Chondrocyte (in vitro differentiated cells): ENCODE measurements at places on chromosomes 2 and 18. TPM values are rescaled to one million over a fixed set of nuclear protein-coding genes. Genes with fewer than 3 reads are reported as not detected.

The PCARE gene
- not detected in 3 replicates for total RNA-seq

The RNF125 gene
- 0.51 to 0.87 TPM (median 0.60 TPM) in 3 replicates for total RNA-seq

The MYO3B gene
- total RNA-seq = not detected in 3 replicates

The LOXL3 gene
- 107 to 112 TPM (median 109 TPM) in 3 replicates for total RNA-seq

The RAB17 gene
- 0.25 to 0.95 TPM (median 0.68 TPM) in 3 replicates for total RNA-seq

The TRIM54 gene
- not detected in 3 replicates for total RNA-seq

The LHCGR gene
- not detected in 3 replicates for total RNA-seq

The LAMA3 gene
- total RNA-seq = 1.6 to 2.8 TPM (median 1.9 TPM) in 3 replicates

The FEV gene
- not detected in 3 replicates for total RNA-seq

The FAM98A gene
- 95.2 to 117 TPM (median 103 TPM) in 3 replicates for total RNA-seq

- H3K36me3 ChIP-seq = no peaks in the 10 kb centered on the region
- H3K27me3 ChIP-seq = no peaks in the 10 kb centered on the region
- H3K4me3 ChIP-seq = no peak overlapping the region
- H3K4me1 ChIP-seq = no peaks in the 10 kb centered on the region
- H3K27ac ChIP-seq = no peak overlapping the region
- DNase-seq = no peak
These were observed 109.8 kb downstream of the CCDC178 start for GRCh38 chr18:33330711-33331110.

DNA sequence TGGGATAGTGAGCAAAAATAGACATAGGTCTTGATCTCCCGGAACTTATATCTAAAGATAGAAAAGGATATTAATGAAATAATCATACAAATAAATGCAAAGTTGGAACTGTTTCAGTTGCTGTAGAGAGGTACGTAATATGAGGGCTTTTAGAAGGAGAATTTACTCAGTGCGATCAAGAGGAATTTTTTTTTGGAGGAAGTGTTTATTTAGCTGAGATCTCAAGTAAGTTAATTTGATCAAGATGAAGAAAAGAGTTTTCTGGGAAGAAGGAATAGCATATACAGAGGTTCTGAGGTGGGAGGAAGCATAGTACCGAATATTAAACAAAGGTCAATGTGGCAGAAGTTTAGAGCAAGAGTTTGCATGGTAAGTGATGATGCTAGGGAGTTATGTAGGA lies 11.3 kb downstream of the MBD5 start:
- H3K27me3 ChIP-seq = no peaks in the 10 kb centered on the region
- H3K4me3 ChIP-seq = no peak overlapping the region
- no peaks in the 10 kb centered on the region for H3K36me3 ChIP-seq

GRCh38 chr2:197115325-197115724 lies 188.8 kb upstream of the PGAP1 start:
- DNase-seq = no peak
- no peak overlapping the region for H3K27ac ChIP-seq
- H3K4me3 ChIP-seq = no peak overlapping the region
- peaks cover 5% of the 10 kb centered on the region for H3K36me3 ChIP-seq
- H3K27me3 ChIP-seq = no peaks in the 10 kb centered on the region

GRCh38 chr2:106701203-106702022 lies 184.6 kb downstream of the ST6GAL2 start:
- DNase-seq = no peak
- H3K4me1 ChIP-seq = no peaks in the 10 kb centered on the region
- H3K36me3 ChIP-seq = peaks cover 2% of the 10 kb centered on the region
- peaks cover 31% of the 10 kb centered on the region for H3K27me3 ChIP-seq
- H3K27ac ChIP-seq = no peak overlapping the region

GRCh38 chr18:4511166-4511565 lies 56.1 kb upstream of the DLGAP1 start:
- H3K4me3 ChIP-seq = no peak overlapping the region
- H3K27ac ChIP-seq = no peak overlapping the region
- H3K27me3 ChIP-seq = no peaks in the 10 kb centered on the region
- H3K4me1 ChIP-seq = no peaks in the 10 kb centered on the region
- no peak for DNase-seq

DNA sequence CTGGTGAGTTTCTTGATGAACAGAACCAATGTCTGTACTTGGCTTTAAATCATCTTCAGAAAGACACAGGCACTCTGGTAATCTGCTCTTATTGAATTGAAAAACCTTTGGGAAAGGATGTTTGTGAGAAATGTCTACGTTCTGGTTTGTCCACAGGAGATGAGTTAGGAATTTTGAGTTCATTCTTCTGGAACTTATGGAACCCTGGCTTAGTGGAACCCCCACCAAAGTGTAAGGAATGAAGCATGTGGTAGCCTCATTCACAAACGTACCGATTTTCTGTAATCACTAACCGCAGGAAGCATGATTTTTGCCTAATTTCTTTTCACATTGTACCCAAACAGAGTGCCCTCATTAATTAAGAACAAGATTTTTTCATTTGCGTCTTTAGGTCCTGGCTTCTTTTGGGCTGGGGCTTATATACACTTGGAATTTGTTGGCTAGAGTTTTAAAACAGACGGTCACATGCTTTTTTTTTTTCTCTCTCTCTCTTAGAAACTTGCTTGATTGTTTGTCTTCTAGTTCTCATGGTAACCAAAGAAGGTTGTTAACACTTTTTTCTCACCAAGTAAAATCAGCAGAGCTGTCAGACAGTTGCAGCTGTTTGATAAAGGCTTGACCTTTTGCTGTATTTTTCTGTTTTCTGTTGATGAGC lies 314.1 kb upstream of the THUMPD2 start:
- DNase-seq = no peak
- no peaks in the 10 kb centered on the region for H3K36me3 ChIP-seq
- no peak overlapping the region for H3K4me3 ChIP-seq
- peaks cover 46% of the 10 kb centered on the region for H3K4me1 ChIP-seq
- H3K27ac ChIP-seq = peak overlapping the region; percentile 50

- H3K36me3 ChIP-seq = peaks cover 1% of the 10 kb centered on the region
- DNase-seq = no peak
- no peak overlapping the region for H3K4me3 ChIP-seq
These were observed 33.0 kb downstream of the FHOD3 start for GRCh38 chr18:36330435-36331052.

DNA sequence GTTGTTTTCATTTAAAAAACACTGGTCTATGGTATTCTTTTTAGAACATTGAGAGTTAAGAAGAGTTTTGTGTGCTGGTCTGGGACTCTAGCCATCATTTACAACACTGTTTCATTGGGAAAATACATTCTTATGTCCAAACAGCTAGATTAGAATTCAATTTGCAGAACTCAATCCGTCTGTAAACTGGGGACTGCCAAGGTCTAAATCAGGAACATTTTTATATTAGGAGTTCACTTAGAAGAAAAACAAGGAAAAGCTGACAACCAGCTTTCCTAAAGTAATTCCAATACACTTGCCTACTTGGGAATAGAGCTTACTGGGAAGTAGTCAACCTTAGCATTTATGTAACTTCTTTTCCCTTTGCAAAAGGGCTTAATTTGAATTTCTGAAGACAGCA lies 91.5 kb upstream of the RNF152 start:
- H3K4me1 ChIP-seq = peaks cover 40% of the 10 kb centered on the region
- peaks cover 3% of the 10 kb centered on the region for H3K36me3 ChIP-seq
- H3K4me3 ChIP-seq = no peak overlapping the region
- no peaks in the 10 kb centered on the region for H3K27me3 ChIP-seq

GRCh38 chr2:189519631-189520387 lies 60.8 kb downstream of the SLC40A1 start:
- DNase-seq = no peak
- H3K27me3 ChIP-seq = no peaks in the 10 kb centered on the region
- peaks cover 2% of the 10 kb centered on the region for H3K36me3 ChIP-seq
- peaks cover 30% of the 10 kb centered on the region for H3K4me1 ChIP-seq
- H3K4me3 ChIP-seq = no peak overlapping the region
- no peak overlapping the region for H3K27ac ChIP-seq

GRCh38 chr2:23662941-23663920 lies 263.7 kb downstream of the ATAD2B start:
- no peak for DNase-seq
- H3K36me3 ChIP-seq = peaks cover 2% of the 10 kb centered on the region
- no peak overlapping the region for H3K4me3 ChIP-seq
- H3K27me3 ChIP-seq = no peaks in the 10 kb centered on the region
- H3K27ac ChIP-seq = no peak overlapping the region
- no peaks in the 10 kb centered on the region for H3K4me1 ChIP-seq

DNA sequence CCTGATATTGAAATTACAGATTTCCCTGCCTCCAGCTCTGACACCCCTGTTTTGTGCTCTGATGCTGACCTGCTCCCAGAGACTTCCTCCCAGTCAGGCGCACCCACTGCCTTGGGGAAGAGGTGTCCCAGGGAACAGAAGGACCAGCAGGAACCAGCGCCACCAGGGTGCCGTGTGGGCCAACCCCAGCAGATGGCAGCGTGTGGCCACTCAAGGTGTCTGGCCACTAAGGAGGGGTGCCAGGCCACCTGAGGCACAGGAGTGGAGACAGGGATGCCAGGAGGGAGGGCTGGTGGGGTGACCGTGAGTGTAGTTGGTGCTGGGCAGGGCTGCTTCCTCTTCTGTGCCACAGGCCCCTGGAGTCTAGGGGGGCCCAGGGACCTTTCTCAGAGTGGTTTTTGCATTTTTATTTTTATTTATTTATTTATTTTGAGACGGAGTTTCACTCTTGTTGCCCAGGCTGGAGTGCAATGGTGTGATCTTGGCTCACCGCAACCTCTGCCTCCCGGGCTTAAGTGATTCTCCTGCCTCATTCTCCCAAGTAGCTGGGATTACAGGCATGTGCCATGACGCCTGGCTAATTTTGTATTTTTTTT lies 56.0 kb downstream of the TEX44 start:
- no peak for DNase-seq
- no peaks in the 10 kb centered on the region for H3K36me3 ChIP-seq
- no peak overlapping the region for H3K27ac ChIP-seq
- H3K4me3 ChIP-seq = no peak overlapping the region

GRCh38 chr2:238449241-238449640 lies 22.5 kb downstream of the ASB1 start:
- H3K4me1 ChIP-seq = peaks cover 7% of the 10 kb centered on the region
- H3K36me3 ChIP-seq = peaks cover 62% of the 10 kb centered on the region

- DNase-seq = no peak
- no peak overlapping the region for H3K27ac ChIP-seq
- H3K27me3 ChIP-seq = peaks cover 36% of the 10 kb centered on the region
- no peak overlapping the region for H3K4me3 ChIP-seq
These were observed 42.4 kb upstream of the EFEMP1 start for GRCh38 chr2:55965966-55966365.

- peaks cover 7% of the 10 kb centered on the region for H3K36me3 ChIP-seq
- H3K4me3 ChIP-seq = no peak overlapping the region
- H3K4me1 ChIP-seq = peaks cover 27% of the 10 kb centered on the region
- DNase-seq = no peak
These were observed 12.6 kb downstream of the RUFY4 start for GRCh38 chr2:218081695-218082094.

DNA sequence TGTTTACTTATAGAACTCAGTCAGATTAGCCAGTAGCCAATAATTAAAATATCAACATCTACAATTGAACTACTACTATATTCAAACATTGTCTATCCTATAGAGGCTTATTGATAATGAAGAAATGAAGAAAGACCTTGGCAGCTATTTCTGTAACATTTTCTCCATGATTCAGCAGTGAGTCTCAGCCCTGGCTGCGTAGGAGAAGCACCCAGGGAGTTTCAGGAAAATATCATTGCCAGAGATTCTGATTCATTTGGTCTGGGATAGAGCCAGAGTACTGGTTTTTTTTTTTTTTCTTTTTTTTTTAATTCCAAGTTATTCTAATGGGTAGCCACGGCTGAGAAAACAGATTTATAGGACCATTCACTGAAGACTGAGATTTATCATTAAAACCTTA lies 404.8 kb downstream of the TXNL1 start:
- no peak overlapping the region for H3K4me3 ChIP-seq
- H3K27ac ChIP-seq = peak overlapping the region; percentile 81
- peaks cover 28% of the 10 kb centered on the region for H3K4me1 ChIP-seq
- peaks cover 7% of the 10 kb centered on the region for H3K36me3 ChIP-seq
- no peaks in the 10 kb centered on the region for H3K27me3 ChIP-seq

DNA sequence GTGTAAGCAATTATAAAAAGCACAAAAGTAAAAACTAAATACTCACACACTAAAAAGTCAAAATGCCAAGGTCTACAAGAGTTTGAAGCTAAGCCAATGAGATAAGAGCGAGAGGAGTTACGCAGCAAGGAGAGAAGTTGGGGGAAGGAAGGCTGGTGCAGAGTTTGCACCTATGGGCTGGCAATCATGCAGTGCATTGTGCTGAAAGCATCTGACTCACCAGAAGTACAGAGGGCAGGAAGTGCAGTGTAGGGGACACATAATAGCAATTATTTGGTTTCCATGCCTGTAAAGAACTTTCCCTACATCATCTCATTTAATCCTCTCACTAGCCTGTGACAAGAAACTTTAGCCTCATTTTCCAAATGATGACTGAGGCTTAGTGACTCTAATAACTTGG lies 142.7 kb upstream of the KYNU start:
- no peak for DNase-seq
- H3K27ac ChIP-seq = no peak overlapping the region
- no peaks in the 10 kb centered on the region for H3K36me3 ChIP-seq
- no peak overlapping the region for H3K4me3 ChIP-seq

- H3K27ac ChIP-seq = peak overlapping the region; percentile 85
- no peak for DNase-seq
- H3K4me3 ChIP-seq = no peak overlapping the region
- H3K27me3 ChIP-seq = no peaks in the 10 kb centered on the region
- peaks cover 69% of the 10 kb centered on the region for H3K4me1 ChIP-seq
These were observed 29.3 kb upstream of the MMADHC start for GRCh38 chr2:149616681-149617456.

DNA sequence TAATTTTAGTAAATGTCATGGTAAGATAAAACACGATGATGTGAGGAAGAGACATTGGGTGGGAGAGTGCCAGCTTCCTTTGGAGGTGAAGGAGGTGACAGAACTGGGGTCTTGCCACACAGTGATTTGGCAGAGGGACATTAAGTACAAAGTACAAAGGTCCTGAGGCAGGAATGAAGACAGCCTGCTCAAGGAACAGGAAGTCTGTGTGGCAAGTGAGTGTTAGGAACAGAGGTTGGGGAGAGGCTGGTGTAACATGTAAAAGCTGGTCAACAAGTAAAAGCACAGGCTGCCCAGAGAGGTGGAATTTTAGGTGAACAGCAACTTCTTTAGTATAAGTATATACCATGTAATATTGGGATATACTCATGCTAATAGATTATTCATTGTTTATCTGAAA lies 73.1 kb downstream of the INPP5D start:
- no peaks in the 10 kb centered on the region for H3K4me1 ChIP-seq
- no peak overlapping the region for H3K4me3 ChIP-seq
- H3K27ac ChIP-seq = no peak overlapping the region
- H3K36me3 ChIP-seq = peaks cover 2% of the 10 kb centered on the region

DNA sequence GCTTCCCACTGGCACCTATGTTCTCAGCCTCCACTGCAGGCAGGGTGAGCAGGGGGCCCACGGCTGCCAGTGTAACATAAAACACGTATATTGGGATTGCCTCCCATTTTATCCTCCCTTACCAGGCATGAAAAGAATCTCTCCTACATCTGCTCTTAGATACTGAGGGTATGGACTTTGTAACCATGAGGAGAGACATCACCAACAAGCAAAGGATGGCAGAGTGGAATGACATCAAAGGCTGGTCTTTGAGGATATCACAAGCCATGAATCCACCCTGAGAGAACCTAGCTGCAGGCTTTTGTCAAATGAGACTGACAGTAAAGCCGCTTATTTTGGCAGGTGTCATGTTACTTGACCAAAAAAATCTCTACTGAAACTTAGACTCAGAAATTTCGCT lies 7.4 kb downstream of the NPHP1 start:
- H3K27me3 ChIP-seq = no peaks in the 10 kb centered on the region
- DNase-seq = no peak
- no peak overlapping the region for H3K27ac ChIP-seq
- H3K4me3 ChIP-seq = no peak overlapping the region
